ENCODE measurements at places on chromosomes 4 and X. TPM values are rescaled to one million over a fixed set of nuclear protein-coding genes. Genes with fewer than 3 reads are reported as not detected.

AFM gene
- total RNA-seq = not detected

CCDC149 gene
- total RNA-seq = 5.6 TPM

- H3K4me3 ChIP-seq = no peak overlapping the region
- H3K4me1 ChIP-seq = no peaks in the 10 kb centered on the region
- no peaks in the 10 kb centered on the region for H3K27me3 ChIP-seq
- no peaks in the 10 kb centered on the region for H3K36me3 ChIP-seq
- no peak overlapping the region for H3K27ac ChIP-seq
Measured at GRCh38 chr4:166301266-166301665, 428.2 kb downstream of the TLL1 start.

TMPRSS11D gene
- total RNA-seq = not detected

DNA sequence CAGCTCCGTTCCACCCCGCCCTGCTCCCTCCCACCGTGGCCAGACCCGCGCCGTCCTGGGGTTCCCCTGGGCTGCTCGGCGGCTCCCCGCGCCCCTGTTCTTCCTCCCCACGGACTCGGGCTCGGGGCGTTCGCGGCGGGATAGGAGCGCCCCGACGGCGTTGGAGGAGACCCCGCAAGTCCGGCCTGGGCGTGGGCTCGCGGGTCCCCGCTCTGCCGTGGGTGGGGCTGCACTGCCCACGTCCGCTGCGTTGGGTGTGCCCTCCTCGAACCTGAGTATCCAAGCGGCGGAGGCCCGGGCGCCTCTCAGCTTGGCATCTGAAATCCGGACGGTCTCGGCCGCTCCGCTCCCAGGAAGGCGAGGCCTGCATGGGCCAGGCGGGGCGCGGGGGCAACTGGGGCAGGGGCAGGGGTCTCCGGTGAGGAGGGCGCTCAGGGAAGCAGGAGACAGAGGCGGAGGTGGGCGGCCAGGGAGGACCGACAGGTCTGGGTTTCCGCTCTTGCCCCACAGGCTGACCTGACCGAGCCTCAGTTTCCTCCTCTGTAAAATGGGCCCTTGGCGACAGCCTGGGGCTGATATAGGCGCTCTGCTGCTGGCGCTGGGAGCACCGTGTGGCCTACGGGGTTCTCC lies 12.0 kb upstream of the NAT8L start:
- H3K36me3 ChIP-seq = no peaks in the 10 kb centered on the region
- DNase-seq = no peak
- H3K4me1 ChIP-seq = peaks cover 8% of the 10 kb centered on the region
- no peak overlapping the region for H3K4me3 ChIP-seq

- H3K27me3 ChIP-seq = no peaks in the 10 kb centered on the region
- H3K4me3 ChIP-seq = no peak overlapping the region
- no peak overlapping the region for H3K27ac ChIP-seq
- DNase-seq = no peak
Measured at GRCh38 chr4:114036426-114036825, 57.0 kb upstream of the ARSJ start.

- H3K27me3 ChIP-seq = no peaks in the 10 kb centered on the region
- no peak for DNase-seq
- H3K27ac ChIP-seq = no peak overlapping the region
- no peaks in the 10 kb centered on the region for H3K36me3 ChIP-seq
- H3K4me3 ChIP-seq = no peak overlapping the region
Measured at GRCh38 chrX:130145123-130145522, 20.5 kb downstream of the AIFM1 start.

PPP1R2C gene
- not detected for total RNA-seq

PGAM4 gene
- not detected for total RNA-seq

NUDT10 gene
- total RNA-seq = not detected

LRIT3 gene
- total RNA-seq = not detected

TET2 gene
- 33.6 TPM for total RNA-seq

GRCh38 chr4:145520172-145520571 lies 38.5 kb downstream of the SMAD1 start:
- no peaks in the 10 kb centered on the region for H3K4me1 ChIP-seq
- no peak overlapping the region for H3K4me3 ChIP-seq
- no peaks in the 10 kb centered on the region for H3K27me3 ChIP-seq
- no peak overlapping the region for H3K27ac ChIP-seq
- no peak for DNase-seq

DNA sequence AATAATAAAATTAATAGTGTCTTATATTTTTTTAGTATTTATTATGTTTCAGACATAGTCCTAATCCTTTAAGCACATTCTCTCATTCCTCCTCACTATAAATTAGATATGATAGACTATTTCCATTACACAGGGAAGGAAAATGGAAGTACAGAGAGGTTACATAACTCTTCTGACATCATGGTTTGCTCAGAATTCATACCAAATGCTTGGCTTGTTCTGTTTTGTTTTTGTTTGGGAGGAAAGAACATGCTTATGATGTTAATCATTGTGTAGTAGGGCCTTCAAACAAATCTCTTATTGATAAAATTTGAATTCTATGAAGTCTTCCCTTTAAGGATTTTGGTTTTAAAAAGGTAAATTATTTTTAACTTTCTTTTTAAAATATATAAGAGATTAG lies 59.5 kb downstream of the RXFP1 start:
- no peak overlapping the region for H3K4me3 ChIP-seq
- H3K27me3 ChIP-seq = no peaks in the 10 kb centered on the region
- H3K36me3 ChIP-seq = no peaks in the 10 kb centered on the region
- no peak for DNase-seq
- no peak overlapping the region for H3K27ac ChIP-seq

DNA sequence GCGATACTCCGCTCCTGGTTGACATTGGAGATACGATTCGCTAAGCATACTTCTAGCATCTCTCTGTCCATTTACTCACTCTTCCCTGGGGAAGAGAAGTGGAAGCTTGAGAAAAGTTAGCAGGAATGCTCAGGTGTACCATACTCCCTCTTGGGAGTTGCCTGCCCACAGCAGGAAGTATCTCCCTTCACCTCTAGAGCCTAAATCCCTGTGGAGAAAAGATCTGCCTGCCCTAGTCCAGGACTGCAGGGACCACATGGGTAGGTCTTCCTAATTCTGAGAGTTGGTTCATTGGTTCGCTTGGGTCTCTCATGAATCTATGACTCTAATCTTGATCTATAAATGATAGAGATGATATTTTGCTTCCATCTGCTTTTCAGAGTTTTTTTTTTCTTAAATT lies 26.3 kb upstream of the MAPK10 start:
- H3K27ac ChIP-seq = no peak overlapping the region
- no peaks in the 10 kb centered on the region for H3K27me3 ChIP-seq
- H3K4me3 ChIP-seq = no peak overlapping the region
- no peak for DNase-seq

DNA sequence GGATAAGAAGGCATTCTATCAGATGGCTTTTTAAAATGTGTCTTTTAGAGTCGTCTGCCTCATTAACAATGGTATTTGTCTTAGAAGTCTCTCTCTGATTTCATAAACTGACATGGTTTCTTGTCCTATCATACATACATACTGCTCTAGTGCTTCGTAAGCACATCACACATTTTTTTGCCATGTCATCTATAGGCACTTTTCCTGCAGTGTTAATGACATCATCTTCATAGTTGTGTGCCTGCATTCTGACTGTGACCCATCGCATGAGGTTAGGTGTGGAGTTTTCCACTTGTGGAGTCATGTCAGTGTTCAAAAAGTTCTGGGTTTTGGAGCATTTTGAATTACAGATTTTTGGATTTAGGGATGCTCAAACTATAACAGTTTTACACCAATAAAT lies 361.6 kb upstream of the SPOCK3 start:
- H3K4me1 ChIP-seq = no peaks in the 10 kb centered on the region
- DNase-seq = no peak
- H3K36me3 ChIP-seq = no peaks in the 10 kb centered on the region
- no peaks in the 10 kb centered on the region for H3K27me3 ChIP-seq

- no peaks in the 10 kb centered on the region for H3K36me3 ChIP-seq
- H3K4me1 ChIP-seq = peaks cover 3% of the 10 kb centered on the region
- DNase-seq = no peak
Measured at GRCh38 chr4:38785901-38786402, 3.2 kb upstream of the TLR10 start.

FHIP1A gene
- total RNA-seq = 40.8 TPM

PPA2 gene
- 46.2 TPM for total RNA-seq

DNA sequence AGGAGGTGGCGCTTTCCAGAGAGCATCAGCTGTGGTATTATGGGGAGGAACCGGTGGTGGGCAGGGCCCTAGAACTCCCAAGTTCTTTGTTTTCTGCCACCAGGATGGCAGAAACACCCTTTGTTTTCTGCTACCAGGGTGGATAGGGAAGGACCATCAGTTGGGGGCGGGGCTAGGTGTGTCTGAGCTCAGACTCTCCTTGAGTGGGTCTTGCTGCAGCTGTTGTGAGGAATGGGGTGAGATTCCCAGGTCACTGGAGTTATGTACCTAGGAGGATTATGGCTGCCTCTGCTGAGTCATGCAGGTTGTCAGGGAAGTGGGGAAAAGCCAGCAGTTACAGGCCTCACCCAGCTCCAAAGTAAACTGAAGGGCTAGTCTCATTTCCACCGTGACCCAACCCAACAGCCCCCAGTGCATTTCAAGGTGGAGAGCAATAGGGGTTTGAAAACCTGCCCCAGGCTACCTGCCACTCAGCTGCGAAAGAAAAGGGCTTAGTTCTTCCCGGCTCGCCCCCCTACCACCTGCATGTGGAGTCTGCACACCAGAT lies 167.8 kb upstream of the FAM241A start:
- no peaks in the 10 kb centered on the region for H3K4me1 ChIP-seq
- no peaks in the 10 kb centered on the region for H3K27me3 ChIP-seq
- peak overlapping the region; percentile 66 for H3K27ac ChIP-seq

ASB5 gene
- 3.8 TPM for total RNA-seq

CTAG1A gene
- not detected for total RNA-seq
